Activated naive CD8-positive, alpha-beta T cell treated with anti-CD3 and anti-CD28 coated beads, Interleukin-2, amount 50 U/mL, for 24 hours (primary cell): ENCODE measurements at places on chromosomes 2 and 18.

DNA sequence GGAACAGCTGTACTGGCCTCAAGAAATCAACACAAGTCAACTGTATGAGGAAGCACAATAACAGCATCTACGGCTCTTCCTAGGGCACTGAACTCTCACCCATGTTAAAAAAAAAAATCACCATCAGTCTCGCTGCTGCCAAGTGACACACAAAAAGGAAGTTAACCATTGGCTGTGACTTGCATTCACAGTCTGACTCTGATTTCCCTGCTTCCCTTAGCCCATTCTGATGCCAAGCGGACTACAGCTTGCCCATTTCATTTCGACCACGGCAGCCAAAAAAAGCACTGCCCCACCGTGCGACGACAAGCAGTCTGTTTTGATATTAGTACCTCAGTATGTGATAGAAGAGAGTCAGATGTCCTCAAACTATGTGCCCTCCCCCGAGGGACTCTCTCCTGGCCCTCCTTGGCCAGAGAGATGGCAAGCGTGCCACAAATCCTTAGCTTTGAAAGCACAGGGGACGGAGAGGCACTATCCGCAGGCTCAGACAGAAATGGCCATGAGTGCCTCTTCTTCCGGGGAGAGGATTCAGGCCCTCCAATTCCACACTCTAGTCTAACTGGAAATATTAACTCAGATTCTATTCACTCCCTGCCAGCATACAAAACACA is 250.0 kb downstream of the TCF4 start:
- DNase-seq, result no peak

DNA sequence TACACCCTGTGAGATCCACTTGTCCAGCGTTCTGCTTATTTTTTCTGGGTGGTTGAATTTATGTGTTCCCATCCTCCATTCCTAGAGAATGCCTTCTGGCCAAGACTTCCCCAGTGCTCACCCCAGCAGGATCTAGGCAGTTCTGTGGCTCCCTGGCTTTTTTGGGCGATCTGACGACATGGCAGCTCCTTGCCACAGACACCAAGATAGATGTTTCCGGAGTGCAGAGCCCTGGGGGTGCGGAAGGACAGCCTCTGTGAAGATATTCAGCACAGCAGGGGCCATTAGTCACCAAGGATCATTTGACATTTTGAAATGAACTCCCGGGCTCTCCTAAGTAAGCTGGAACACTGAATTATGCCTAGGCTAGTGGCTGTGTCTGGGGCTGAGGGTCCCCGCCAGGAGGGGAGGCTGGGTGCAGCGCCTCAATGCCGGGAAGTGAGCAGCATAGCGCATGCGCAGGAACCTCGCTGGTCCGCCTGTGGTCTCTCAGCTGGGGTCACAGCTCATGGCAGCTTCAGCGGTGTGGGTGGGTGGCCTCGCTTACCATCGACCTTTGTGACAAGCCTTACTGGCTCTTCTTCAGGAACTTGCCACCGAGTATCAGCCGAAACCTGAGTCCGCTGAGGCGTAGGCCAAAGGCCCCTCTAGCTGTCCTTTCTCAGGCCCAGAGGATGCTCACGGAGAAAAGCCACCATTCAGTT is 60.3 kb downstream of the MEX3C start:
- no peak for DNase-seq

GRCh38 chr2:154495455-154495868 is 203.0 kb upstream of the KCNJ3 start:
- DNase-seq, result no peak

- DNase-seq, result no peak
Measured at GRCh38 chr18:26471027-26471426, 77.3 kb downstream of the KCTD1 start.

DNA sequence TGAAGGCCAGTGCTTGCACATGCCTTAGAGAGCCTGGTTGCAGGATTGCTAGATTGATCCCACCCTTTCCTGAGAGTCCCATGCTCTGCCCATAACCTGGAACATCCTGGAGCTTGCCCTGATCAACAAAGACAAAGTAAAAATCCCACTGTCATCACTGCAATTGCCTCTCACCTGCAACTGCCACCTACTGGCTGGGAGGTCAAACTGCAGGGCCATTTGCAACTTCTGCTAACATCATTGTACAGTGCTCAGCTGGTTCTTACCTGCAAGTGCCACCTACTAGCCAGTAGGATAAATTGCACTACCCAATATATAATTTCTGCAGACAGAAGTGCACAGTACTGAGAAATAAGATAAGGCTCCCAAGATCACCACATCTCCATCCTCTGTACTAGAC is 947.5 kb downstream of the CPS1 start:
- no peak for DNase-seq

GRCh38 chr2:28653892-28654662 is 97.6 kb upstream of the PPP1CB start:
- DNase-seq, result no peak

DNA sequence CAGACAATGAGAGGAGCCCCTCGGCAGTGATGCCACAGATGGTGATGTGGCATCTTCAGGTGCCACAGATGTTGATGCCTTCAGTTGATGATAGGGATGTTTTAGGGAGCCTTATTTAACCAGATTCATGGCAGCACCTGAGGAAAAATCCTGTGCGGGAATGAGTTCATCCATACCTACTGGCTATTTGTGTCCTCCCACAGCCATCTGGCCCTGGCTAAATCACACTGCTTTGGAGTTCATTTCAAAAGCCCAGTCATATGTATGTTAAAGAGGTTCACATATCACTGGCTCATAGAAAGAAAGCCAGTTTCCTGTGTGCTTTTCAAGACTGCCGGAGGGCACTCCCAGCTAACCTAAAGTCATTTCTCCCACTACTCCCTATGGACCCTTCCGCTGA is 131.3 kb downstream of the MCFD2 start:
- DNase-seq, result no peak

GRCh38 chr2:241850544-241851324 is 8.0 kb downstream of the PDCD1 start:
- DNase-seq, result no peak

DNA sequence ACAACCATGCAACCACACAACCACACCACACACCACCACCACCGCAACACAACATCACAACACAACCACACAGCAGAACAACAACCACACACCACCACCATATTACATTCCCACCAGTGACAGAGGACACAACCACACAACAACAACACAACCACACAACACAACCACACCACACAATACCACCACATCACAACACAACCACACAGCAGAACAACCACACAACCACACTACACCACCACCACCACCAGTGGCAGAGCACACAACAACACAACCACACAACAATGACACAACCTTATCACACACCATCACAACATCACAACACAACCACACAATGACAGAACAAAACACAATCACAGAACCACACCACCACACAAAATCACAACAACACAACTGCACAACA is 313.0 kb upstream of the MYT1L start:
- DNase-seq, result no peak
